Foreskin keratinocyte (primary cell): ENCODE measurements at places on chromosomes 1 and 21. TPM values are rescaled to one million over a fixed set of nuclear protein-coding genes. Genes with fewer than 3 reads are reported as not detected.

Gene TMCO4
- 10.8 and 12.2 TPM in 2 replicates for total RNA-seq

Gene AK5
- 3.8 and 7.9 TPM in 2 replicates for total RNA-seq

Gene FCRL5
- total RNA-seq, result not detected in 2 replicates

Gene CDA
- total RNA-seq, result 23.6 and 59.1 TPM in 2 replicates

Gene NTRK1
- not detected in 2 replicates for total RNA-seq

Gene STUM
- not detected in 2 replicates for total RNA-seq

Gene HAO2
- total RNA-seq, result not detected in 2 replicates

Gene PLPP3
- 1.5 and 1.6 TPM in 2 replicates for total RNA-seq

Gene USH2A
- total RNA-seq, result not detected in 2 replicates

Gene OSCP1
- 4.4 and 5.8 TPM in 2 replicates for total RNA-seq

Gene OR2T3
- not detected in 2 replicates for total RNA-seq

Gene LRRIQ3
- total RNA-seq, result 1.0 and 2.1 TPM in 2 replicates

Gene TINAGL1
- 167 and 194 TPM in 2 replicates for total RNA-seq

Gene KRTAP11-1
- total RNA-seq, result not detected in 2 replicates

Gene OR2M3
- not detected in 2 replicates for total RNA-seq

Gene TFF2
- not detected in 2 replicates for total RNA-seq

Gene ATP6V1G3
- not detected in 2 replicates for total RNA-seq

Gene CA14
- total RNA-seq, result 0.37 and 0.60 TPM in 2 replicates

Gene LCE1A
- 0.44 TPM in 1 of 2 replicates, not detected in the other for total RNA-seq

Gene NRIP1
- 28.4 and 41.9 TPM in 2 replicates for total RNA-seq

Gene LCE3E
- total RNA-seq, result 2.0 and 2.8 TPM in 2 replicates

Gene SPATA6
- 3.0 and 3.7 TPM in 2 replicates for total RNA-seq

Gene VANGL2
- total RNA-seq, result 8.0 and 9.9 TPM in 2 replicates

Gene CLCA1
- total RNA-seq, result not detected in 2 replicates

Gene MAP10
- total RNA-seq, result 0.99 and 1.0 TPM in 2 replicates

Gene HNRNPU
- 361 and 420 TPM in 2 replicates for total RNA-seq

Gene CFAP141
- total RNA-seq, result not detected in 2 replicates

Gene TMEM200B
- 7.4 and 8.7 TPM in 2 replicates for total RNA-seq

Gene DTL
- 28.3 and 29.5 TPM in 2 replicates for total RNA-seq

Gene ZNF648
- total RNA-seq, result not detected in 2 replicates

Gene EDARADD
- total RNA-seq, result 6.3 and 6.5 TPM in 2 replicates

Gene TSPEAR
- not detected in 2 replicates for total RNA-seq

Gene TTLL10
- total RNA-seq, result not detected in 2 replicates

Gene MX2
- total RNA-seq, result 16.7 and 43.2 TPM in 2 replicates

Gene HJV
- not detected in 2 replicates for total RNA-seq

Gene RPTN
- 0.04 and 0.07 TPM in 2 replicates for total RNA-seq

Gene AVPR1B
- total RNA-seq, result not detected in 2 replicates

Gene OLFML2B
- total RNA-seq, result 0.18 and 0.31 TPM in 2 replicates

Gene GREM2
- total RNA-seq, result not detected in 2 replicates

Gene SLC27A3
- 10.3 and 11.4 TPM in 2 replicates for total RNA-seq

Gene SPRR2D
- total RNA-seq, result 8.7 and 18.4 TPM in 2 replicates

Gene FCRL6
- total RNA-seq, result not detected in 2 replicates

Gene U2AF1
- total RNA-seq, result 29.0 and 35.2 TPM in 2 replicates

Gene IL23R
- total RNA-seq, result not detected in 2 replicates
